H7 (cell line): ENCODE measurements at places on chromosomes 3 and 15.

DNA sequence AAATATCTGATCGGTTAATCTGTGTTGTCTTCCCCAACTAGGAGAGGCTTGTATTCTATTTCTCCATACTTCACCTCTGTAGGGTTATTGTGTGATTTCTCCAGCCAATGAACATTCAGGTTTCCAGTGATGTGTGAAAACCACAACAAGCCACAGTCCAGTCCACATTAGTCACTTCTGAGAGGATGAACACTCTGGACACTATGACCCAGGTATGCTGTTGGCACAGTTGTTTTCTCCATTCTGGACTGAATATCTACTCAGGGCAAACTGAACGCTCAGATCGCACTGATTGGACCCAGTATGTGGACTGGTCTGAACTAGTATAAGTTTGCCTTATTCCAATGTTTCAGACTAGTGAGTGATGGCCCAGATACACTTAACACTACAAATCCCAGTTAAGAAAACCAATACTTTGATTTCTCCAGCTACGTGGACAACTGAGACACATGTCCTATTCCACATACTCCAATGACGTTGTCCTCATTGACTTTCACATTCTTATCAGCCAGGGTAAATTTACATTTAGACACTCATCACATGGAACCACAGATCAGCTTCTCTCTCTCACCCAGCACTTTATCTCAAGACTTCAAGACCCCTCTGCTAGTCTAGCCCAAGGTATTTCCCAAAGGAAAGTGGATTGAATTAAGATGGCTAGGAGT, 587.4 kb upstream of the SGO1 start:
- no peak for DNase-seq

- DNase-seq, result peak; percentile 64
These were observed 1.1 kb upstream of the EIF2B5 start for GRCh38 chr3:184133840-184134745.

- no peak for DNase-seq
These were observed 72.3 kb downstream of the SLC12A8 start for GRCh38 chr3:125140011-125140817.

DNA sequence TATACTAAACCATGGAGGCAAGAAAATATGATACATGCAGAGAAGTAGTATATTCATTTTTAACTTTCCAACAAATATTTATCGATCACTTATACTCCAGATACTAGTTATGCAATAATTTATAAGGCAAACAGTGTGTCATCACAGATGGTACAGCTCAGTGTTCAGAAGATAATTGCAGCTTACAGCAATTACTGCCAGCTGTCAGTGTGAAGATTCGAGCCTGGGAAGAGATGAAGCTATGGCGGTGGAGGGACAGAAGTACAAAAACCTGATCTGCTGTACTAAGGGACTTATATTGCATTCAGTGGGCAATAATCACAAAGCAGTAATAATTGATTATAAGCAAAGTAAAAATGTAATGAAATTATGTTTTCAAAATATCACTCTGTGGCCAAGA, 170.6 kb upstream of the EPHA3 start:
- DNase-seq, result no peak

- peak; percentile 16 for DNase-seq
These were observed 488.7 kb downstream of the RSL24D1 start for GRCh38 chr15:54707805-54708752.
